Lower leg skin (tissue), 4 donors: ENCODE measurements at places on chromosomes 12 and 14.

GRCh38 chr14:45678163-45678562 is 425.2 kb upstream of the MIS18BP1 start:
- no peak for DNase-seq

DNA sequence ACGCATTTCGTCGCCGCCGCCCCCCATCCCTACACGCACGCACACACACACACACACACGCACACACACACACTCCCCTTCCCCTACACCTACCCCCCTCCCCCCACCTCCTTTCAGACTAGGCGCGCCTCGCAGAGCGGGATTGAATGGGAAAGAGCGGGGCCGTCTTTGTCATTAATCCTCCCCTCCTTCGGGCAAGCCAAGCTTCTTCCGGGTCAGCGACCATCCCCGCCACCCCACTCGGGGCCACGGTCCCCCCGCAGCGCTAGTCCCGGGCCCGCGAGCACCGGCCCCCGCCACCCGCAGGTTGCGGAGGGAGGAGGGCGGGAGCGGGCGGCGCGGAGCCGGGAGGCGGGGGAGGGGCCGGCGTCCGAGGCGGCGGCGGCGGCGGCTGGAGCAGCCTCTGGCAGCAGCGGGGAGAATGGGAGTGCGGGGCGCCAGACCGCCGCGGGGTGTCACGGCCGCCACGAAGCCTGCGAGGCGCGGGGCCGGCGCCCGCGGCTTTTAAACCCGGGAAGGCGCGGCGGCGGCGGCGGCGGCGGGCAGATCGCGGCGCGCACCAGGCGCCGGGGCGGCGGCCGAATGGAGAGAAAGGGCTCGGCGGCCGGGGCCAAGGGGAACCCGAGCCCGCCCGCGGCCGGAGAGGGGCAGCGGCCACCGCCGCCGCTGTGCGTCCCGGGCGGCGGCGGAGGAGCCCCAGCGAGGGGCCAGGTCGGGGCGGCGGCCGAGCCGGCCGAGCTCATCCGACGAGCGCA is at the start of gene TTC9:
TSS of gene TTC9 (plus strand) at position 369 of the 755 bp plus-strand sequence. CDS start at position 583, 214 bp downstream.
- DNase-seq, result no peak

DNA sequence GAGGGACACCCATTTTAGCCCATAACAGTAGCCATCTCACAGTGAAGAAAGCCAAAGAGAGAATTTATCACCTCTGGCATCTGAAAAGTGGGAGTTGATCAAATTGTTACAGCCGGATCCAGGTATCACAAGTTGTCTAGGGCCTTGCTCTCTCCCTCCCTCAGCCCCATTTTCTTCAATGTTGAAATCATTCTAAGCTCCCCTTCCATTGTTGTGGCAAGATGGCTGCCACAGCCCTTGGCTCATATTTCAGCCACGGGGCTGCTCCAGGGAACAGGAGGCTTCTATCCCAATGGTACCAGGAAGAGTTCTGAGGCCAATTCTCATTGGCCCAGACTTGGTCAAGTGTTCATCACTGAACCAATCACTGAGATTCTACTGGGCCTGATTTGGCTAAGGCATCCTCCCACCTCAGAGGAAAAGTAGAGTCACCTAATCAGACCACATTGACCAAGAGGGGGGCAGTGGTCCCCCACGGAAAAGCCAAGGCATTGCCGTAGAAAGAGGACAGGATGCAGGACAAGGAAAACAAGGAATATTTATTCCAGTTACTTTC is 106.2 kb downstream of the GPATCH2L start:
- no peak for DNase-seq

DNA sequence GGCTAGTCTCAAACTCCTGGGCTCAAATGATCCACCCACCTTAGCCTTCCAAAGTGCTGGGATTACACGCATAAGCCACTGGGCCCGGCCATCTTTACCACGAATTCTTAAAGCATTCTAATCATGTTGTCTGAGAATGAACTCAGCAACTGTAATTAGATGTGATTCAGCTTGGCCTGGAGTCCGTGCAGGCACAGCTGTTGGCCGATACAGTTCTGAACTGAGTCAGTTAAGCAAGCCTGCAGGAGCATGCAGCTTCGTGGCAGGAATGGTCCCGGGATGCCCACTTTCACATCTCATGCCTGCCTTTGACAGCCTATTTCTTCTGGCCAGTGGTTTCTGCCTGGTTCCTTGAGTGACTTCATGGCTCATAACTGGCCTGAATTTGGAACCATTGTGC is 194.1 kb downstream of the ANO6 start:
- no peak for DNase-seq

DNA sequence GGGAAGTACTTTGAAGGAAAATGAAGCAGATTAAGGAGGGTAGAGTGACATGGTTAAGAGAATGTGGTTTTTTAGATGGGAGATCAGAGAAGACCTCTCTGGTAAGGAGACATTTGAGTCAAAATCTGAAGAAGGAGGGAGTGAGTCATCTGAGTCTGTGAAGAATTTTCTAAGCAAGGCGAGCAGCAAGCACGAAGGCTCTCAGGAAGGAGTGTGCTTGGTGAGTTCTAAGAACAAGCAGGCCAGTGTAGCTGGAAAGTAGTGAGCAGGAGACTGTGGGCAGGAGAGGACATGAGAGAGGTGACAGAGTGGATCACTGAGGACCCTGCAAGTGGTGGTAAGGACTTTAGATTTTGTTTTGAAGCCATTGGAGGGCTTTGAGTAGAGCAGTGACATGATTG is 76.3 kb upstream of the FUT8 start:
- no peak for DNase-seq

- DNase-seq, result no peak
Measured at GRCh38 chr14:67577181-67577808, 22.8 kb downstream of the PIGH start.

DNA sequence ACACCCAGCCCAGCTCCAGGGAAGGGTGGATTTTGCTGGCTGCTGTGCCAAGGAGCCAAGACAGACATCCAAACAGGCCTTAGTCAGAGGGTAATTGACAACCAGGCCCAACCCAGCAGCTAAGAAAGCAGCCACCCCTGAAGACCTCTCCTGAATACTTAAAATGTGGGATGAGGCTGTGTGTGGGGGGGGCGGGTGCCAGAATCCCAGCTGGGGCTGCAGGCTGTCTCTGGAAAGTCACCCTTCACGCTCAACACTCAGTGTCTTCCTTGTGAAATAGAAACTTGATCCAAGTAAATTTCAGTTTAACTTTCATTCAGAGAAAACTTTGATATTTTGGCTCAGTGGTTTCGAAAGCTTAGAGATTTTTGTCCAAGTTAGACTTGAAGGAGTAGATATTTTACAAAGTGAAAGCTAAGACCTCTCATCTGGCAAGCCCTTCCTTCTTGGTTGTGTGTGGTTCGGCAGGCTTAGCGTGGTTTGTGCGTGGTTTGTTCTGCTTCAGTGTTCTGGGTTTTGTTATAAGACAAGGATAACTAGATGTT is 5.1 kb downstream of the PAPLN start:
- DNase-seq, result no peak
